ENCODE measurements at places on chromosomes 5 and 9.

- DNase-seq: no peak
These were observed 3.9 kb downstream of the GRK6 start for GRCh38 chr5:177430140-177430951.

GRCh38 chr5:143554918-143555477 is 151.5 kb upstream of the NR3C1 start:
- DNase-seq: no peak

- DNase-seq: no peak
These were observed 39.2 kb downstream of the ZNF366 start for GRCh38 chr5:72468024-72468423.

DNA sequence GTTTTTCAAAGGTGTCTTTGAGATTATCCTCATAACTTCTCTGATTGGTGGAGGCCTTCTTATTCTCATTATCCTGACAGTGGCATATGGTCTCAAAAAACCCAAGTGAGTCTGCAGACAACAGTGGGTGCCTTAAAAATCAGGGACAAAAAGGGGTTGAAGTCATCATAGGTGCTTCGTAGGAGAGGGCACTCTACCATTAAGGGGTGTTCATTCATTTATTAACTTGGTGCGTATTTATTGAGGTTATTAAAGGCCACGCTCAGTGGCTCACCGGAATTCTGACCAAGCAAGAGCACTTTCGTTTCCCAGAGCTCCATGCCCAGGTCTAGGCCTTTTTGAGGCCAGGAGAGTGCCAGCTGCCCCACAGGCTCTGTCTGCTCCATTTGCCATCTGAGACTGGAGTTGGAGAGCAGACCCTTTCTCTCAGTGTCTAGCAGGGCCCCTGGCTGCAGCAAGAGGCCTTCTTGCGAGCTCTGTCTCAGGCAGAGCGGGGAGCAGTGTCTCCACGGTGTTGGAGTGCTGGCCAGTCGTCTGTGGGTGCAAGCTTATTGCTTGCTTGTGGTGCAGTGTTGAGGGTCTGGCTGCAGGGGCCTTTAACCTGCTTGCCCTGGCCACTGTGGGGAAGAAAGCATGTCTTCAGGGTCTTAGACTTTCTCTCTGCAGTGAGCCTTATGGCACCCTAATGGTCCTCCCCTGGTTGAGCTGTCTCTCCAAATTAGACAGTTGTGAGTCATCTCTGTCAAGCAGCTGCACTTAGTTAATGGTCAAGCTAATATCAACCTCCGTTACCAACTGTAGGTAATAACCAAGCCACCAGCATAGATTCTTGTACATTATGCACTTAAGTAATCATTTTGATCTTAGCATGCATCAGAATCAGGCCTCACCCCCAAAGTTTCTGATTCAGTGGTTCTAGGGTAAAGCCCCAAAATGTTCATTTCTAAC is 62.6 kb downstream of the IL31RA start:
- DNase-seq: no peak

GRCh38 chr9:22088717-22089061 is 79.6 kb upstream of the CDKN2B start:
- no peak for DNase-seq

DNA sequence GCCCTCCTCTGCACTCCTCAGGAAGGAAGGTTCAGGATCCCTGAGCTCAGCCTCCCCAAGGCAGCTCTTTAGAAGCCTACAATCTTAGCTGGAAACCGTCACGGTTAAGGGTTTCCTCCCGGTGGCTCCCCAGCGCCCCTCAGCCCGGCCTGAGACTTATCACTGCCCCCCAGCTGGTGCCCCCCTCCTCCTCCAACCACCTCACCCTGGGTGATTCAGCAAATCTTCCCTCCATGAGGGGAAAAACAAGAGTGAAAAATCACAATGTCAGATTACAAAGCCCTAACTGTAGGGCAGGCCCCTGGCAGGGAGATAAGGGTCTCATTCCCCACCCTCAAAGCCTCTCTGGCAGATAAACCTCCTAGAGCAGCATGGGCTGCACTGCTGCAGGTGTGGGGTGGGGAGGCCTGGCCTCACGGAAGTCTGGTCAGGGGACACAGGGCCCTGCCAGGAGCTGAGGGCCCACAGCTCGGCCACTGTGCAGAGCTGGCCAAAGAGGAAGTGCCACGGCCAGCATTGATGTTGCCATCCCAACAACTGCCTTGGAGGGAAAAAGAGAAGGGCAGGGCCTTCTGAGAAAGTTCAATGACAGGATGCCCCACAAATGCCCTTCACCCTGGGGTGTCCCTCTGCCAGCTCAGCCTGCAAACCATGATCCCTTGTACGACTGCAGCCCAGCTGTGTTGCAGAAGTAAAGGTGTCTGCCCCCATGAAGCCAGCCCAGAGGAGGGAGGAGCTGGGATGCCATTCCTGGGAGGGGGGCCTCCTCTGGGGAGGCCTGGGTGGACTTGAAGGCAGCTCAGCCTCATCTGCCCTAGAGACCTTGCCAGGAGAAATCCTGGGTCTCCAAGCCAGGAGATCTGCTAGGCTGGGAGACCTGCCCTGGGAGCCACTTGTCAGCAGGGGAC is 25.9 kb downstream of the GFI1B start:
- DNase-seq: no peak

DNA sequence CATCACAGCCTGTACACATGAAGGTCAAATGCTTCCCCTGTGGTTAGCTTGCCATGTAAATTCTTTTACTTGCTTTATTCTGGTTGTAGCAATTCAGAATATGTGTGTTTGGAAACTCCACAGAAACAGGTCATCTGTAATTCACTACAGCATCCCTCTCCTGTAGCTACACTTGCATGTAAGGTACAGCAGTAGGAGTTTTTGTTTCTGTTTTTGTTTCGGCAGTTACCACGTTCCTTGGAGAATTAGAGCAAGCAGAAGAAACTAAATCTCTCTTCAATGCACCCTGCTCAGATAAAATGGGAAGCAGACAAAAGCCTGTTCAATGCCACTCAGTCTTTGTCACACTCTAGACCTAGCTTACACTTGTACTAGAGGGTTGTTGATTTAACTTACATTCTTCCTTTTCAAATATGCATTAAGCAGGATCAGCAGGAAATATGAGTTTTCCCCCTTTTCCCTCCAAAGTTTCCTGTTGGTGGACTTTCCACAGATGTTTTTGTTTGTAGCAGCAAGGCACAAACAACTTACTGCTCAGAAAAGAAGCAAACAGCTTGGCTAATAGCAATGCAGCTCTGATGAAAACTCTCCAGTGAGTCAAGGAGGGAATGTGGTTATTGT is 80.9 kb downstream of the YIPF5 start:
- DNase-seq: no peak

DNA sequence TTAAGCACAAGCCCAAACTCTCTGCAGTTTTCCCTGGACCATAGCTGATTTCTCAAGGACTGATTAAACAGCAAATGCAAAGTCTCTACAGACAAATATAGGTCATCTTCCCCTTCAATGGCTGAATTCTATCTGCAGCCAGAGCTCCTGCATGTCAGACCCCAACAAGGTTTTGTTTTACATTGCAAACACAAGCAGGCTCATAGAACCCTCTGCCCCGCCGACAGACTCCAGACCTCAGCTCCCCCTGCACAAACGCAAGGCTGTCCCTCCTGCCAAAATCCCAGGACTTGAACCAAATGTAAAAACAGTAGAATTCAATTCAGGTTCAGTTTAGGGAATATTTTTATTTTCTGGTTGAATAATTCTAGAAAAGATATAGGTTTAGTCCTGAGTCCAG is 526.7 kb upstream of the TRPC7 start:
- DNase-seq: no peak

GRCh38 chr5:17878541-17878940 is 244.3 kb downstream of the TAF11L14 start:
- DNase-seq: no peak

DNA sequence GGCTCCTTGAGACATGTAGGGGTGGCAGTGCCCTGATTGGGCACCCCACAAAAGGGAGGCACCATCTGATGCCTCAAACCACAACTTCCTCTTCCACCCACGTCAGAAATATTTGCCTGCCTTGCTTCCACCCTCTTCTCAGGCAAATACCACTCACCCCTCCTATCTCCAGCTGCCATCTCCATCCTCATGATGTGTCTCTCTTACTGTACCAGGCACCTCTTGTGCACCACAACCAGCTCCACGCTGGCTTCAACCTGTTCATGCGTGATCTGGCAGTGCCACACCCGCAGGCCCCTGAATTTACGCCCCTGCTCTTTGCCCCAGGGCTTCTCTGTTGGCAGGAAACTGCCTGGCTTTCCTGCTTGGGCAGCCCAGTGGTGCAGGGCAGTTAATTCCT is 87.8 kb upstream of the HSPA9 start:
- no peak for DNase-seq

- no peak for DNase-seq
These were observed 414.8 kb upstream of the NMUR2 start for GRCh38 chr5:152819891-152820290.

DNA sequence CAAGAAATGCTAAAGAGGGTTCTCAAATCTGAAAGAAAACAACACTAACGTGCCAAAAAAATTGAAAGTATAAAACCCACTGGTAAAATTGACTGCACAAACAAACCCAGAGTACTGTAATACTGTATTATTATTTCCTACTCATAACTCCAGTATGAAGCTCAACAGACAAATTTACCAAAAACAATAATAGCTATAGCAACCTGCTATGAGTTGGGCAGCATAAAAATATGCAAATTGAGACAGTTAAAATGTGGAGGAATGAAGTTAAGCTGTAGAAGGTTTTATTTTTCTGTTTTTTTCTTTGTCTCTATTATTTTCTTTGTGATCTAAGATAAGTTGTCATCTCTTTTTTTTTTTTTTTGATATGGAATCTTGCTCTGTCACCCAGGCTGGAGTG is 15.7 kb downstream of the KIF4B start:
- DNase-seq: no peak

All from BJ (cell line).